ENCODE measurements at places on chromosomes 6 and 20. TPM values are rescaled to one million over a fixed set of nuclear protein-coding genes. Genes with fewer than 3 reads are reported as not detected.

Gene TTK
- 18.9 TPM for total RNA-seq

Gene SLCO4A1
- total RNA-seq: 11.6 TPM

Gene SLC26A8
- not detected for total RNA-seq

Gene DEFB132
- not detected for total RNA-seq

Gene LAMP5
- not detected for total RNA-seq

Gene TFAP2D
- total RNA-seq: not detected

Gene DACT2
- 0.15 TPM for total RNA-seq

Gene DCBLD1
- 30.5 TPM for total RNA-seq

Gene RNF182
- total RNA-seq: 3.1 TPM

Gene DNMT3B
- 5.1 TPM for total RNA-seq

Gene SPDEF
- total RNA-seq: 2.2 TPM

Gene OR2H1
- not detected for total RNA-seq

Gene OLIG3
- not detected for total RNA-seq

Gene LY6G6D
- total RNA-seq: not detected

Gene HLA-DQB1
- not detected for total RNA-seq

Gene SCAF8
- total RNA-seq: 15.7 TPM

Gene RBM24
- 10.3 TPM for total RNA-seq

Gene NRSN1
- total RNA-seq: not detected

Gene WFDC12
- not detected for total RNA-seq

Gene TRAPPC3L
- not detected for total RNA-seq

Gene LRP11
- 42.8 TPM for total RNA-seq

Gene C4A
- 1.5 TPM for total RNA-seq

Gene PNLDC1
- total RNA-seq: not detected

Gene PDYN
- total RNA-seq: not detected

Gene SCRT2
- total RNA-seq: not detected

Gene TGM2
- total RNA-seq: 445 TPM

Gene IMPG1
- total RNA-seq: not detected

Gene PPP1R16B
- total RNA-seq: 0.43 TPM

Gene CST1
- total RNA-seq: 1.5 TPM

Gene KIF6
- total RNA-seq: 0.11 TPM

Gene COX4I2
- not detected for total RNA-seq

Gene FOXC1
- total RNA-seq: 8.2 TPM

Gene MUC21
- not detected for total RNA-seq

All from A549 treated with ZK216348 at 1 μM for 4 hours (cell line).